Left colon (tissue), 2 donors: ENCODE measurements at places on chromosomes 5 and 9. TPM values are rescaled to one million over a fixed set of nuclear protein-coding genes. Genes with fewer than 3 reads are reported as not detected.
A peak's percentile ranks its signal among the peaks of the same experiment; 100 is the strongest.

GRCh38 chr9:131094622-131095021, 1.7 kb upstream of the AIF1L start:
- DNase-seq, result peak; percentile 11

GRCh38 chr9:130365323-130365721, 79.4 kb upstream of the ASS1 start:
- DNase-seq, result no peak

DNA sequence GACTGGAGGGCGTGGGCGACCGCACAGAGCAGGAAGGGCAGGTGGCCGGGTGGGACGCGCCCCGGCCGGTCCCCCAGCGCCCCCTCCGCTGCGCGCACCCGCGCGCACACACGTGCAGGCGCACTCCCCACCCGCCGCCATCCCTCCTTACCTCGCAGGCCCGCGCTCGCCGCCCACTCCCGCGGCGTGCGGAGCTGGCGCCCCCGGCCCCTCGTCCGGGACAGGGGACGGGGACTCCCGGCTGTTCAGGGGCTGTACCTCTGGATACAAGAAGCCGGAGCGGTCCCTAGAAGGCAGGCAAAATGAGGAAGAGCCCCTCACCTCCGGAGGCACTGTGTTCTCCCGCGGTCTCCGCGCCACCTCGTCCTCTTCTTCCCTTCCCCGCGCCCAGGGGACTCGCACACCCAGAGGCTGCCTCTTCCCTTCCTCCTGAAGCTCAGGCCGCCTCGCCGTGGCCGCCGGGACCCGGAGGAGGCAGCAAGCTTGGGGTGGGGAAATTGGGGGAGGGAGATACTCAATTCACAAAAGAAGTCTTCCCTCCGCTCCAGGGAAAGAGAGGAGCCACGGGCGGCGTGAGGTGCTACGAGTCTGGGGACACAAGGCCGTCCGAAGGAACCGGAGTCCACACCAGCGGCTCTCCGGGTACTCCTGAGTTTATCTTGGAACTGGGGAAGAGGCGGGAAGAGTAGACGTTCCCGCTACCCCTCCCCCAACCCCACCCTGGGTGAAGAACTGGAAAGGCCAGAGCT, 1.4 kb upstream of the GABRB2 start:
- peak; percentile 30 for DNase-seq

DNA sequence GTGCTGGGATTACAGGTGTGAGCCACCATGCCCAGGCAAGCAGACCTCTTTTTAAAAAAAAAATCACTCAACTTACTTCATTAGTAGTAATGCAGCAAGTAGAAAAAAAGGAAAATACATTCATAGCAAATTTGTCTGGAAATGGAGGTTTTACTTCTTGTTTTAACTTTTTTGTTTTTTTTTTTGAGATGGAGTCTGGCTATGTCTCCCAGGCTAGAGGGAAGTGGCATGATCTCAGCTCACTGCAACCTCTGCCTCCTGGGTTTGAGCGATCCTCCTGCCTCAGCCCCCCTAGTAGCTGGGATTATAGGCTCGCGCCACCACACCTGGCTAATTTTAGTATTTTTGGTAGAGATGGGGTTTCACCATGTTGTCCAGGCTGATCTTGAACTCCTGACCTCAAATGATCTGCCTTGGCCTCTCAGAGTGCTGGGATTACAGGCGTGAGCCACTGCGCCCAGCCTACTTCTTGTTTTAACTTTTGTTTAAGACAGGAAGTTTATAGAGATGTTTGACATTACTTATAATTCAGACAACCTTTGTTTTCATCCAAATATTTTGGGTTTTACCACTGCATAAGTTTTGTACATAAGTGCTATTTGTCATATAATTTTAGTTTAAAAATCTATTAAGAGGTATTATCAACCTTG, 26.5 kb downstream of the UBE2R2 start:
- no peak for DNase-seq

DNA sequence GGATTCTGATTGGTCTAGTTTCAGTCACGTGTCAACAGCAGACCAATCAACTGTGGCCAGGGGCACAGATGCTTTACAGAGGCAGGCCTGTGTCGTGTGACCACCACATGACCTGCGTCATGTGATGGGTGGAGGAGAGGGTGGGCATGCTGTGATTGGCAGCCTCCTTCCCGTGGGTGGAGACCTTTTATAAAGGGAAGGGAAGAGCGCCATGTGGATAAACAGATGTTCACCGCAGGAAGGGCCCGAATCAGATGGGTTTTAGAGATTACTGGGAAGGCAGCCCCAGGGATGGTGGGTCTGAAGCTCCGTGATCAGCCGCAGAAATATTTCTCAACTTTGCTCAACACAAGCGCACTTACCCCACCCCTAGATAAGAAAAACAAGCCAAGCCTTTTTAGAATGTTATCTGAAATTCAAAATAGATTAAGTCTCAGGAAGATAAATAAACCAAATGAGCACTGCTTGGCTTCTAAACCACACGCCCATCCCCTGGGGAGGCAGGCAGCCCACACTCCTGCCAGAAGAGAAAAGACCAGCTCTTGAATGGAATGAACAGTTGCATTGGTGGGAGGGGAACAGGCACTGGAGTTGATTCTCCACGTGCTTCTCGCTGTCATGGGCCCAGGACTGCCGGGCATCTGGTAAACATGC, 43.6 kb downstream of the ROPN1L start:
- DNase-seq, result no peak

GRCh38 chr5:131262953-131263541, 806 bp upstream of the CDC42SE2 start:
- peak; percentile 35 for DNase-seq

- DNase-seq, result peak; percentile 57
These were observed 139.9 kb downstream of the PIP5K1B start for GRCh38 chr9:68844631-68845612.

ADAMTS2 gene
- total RNA-seq, result 2.6 TPM

IQGAP2 gene
- total RNA-seq, result 104 TPM

DAPK1 gene
- 10.4 TPM for total RNA-seq
